ENCODE measurements at places on chromosomes 4 and X.
A peak's percentile ranks its signal among the peaks of the same experiment; 100 is the strongest.

DNA sequence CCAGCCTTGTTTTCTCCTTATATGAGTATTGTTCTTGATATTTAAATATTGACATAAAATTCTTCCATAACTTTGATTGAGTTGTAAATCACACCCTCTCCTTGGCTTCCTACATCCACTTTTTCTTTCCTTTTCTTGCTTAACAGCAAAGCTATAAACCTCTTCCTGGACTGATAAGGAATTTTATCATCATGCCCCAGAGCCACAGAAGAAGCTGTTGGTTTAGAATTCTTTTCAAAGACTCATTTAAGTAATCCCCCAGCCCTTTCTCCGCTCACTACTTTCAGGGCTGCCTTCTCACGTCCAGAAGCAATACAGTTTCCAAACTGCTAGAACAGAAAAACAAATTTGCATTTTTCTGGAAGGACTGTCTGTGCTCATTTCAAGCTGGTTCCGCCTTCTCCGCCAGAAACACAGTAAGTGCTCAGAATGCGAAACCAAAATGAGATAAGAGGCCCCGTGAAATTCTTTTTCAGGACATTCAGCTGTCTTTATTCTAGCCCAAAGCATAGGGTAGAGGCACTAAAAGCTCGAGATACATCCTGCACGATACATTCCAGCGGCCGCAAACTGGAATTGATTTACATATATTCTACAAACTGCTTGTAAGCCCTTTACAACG, 849 bp downstream of the MID1 start:
- DNase-seq: no peak

GRCh38 chrX:107600366-107600765, 27.9 kb upstream of the PRPS1 start:
- no peak for DNase-seq

DNA sequence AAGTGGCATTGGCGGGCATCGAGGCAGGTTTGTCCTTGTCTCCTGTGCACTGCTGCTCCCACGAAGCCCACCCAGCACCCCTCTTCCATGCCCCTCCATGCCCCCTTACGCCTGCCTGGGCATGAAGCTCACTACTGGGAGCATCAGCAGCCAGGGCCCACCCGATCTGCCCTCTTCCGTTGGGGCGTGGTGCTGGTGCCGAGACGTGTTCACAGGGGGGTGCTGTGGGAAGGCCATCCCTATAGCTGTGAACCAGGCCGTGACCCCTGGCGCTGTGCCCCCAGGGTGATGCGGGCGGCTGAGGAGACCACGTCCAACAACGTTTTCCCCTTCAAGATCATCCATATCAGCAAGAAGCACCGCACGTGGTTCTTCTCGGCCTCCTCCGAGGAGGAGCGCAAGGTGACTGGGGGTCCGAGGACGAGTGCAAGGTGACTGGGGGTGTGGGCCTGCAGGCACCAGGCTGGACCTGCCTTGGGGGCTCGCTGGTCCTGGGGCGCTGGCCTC, 19.3 kb upstream of the ADD1 start:
- no peak for DNase-seq

GRCh38 chr4:8537041-8537461, 43.1 kb upstream of the GPR78 start:
- DNase-seq: peak; percentile 80

DNA sequence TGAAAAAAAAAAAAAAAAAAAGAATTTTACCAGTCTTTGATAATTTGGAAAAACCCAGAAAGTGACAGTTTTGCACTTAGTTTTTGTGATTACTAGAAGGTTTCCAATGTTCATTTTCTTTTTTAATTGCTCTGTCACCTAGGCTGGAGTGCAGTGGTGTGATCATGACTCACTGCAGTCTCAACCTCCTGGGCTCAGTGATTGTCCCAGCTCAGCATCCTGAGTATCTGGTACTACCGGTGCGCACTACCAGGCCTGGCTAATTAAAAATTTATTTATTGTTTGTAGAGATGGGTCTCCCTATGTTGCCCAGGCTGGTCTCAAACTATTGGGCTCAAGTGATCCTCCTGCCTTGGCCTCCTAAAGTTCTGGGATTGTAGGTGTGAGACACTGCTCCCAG, 3.3 kb downstream of the NUDT9 start:
- no peak for DNase-seq

DNA sequence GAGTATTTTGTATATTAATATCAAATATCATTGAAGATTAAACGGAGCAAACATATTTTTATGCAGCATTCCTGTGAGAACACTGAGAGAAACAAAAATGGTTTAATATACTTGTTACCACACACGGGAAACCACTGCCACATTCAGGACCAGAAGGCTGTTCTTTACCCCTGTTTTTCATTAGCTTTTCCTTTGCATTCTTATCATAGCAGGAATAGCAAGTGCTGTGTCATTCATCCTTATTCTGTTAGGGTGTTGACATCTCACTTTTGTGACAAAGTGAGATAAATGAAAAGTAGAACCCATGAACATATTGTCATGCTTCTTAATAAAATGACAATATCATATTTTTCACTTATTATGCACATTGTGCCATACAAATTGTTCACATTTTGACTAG, 212.4 kb upstream of the NDST4 start:
- no peak for DNase-seq

DNA sequence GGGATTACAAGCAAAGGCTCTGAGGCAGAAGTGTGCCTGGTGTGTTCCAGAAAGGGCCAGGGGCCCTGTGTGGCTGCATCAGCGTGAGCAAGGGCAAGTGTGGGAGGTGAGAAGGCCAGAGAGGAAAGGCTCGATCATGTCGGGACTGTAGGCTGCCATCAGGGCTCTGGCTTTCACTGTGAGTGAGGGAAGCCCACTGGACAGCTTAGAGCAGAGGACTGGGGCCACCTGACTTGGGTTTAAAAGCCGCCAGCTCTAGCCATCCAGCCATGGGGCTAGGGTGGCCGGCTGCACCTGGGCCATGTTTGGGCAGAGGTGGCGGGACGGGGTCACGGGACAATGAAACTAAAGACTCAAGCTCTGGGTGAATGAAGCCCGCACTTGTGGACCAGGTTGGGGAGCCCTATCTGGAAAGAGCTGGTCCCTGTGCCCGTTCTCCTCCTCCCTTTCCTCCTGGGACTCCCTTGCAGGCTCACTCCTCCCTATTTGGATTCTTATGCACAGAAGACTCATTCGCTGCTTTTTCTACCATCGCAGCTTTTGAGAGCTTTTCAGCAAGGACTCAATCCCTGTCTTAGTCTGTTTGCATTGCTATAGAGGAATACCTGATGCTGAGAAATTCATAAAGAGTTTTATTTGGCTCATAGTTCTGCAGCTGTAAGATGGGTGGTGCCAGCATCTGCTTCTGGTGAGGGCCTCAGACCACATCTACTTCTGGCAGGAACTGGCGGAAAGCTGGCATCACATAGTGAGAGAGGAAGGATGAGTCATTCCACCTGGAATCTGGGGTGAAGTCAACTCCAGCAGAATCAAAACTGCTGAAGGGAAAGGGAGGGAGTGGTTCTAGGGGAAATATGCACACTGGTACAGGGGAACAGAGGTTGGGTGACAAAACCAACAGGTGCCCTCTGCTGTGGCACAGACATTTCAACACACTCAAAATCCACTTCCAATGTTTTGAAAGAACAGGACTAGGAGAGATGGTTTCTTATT, 15.3 kb downstream of the CTAG1B start:
- DNase-seq: peak; percentile 31

GRCh38 chr4:185681604-185682003, 130.4 kb downstream of the SORBS2 start:
- DNase-seq: no peak

GRCh38 chr4:89438102-89438831, 130.7 kb upstream of the GPRIN3 start:
- DNase-seq: peak; percentile 12
